ENCODE measurements at places on chromosomes 2 and 18.
A peak's percentile ranks its signal among the peaks of the same experiment; 100 is the strongest.

- no peak for DNase-seq
These were observed 396.2 kb downstream of the ARHGAP15 start for GRCh38 chr2:143525402-143525860.

DNA sequence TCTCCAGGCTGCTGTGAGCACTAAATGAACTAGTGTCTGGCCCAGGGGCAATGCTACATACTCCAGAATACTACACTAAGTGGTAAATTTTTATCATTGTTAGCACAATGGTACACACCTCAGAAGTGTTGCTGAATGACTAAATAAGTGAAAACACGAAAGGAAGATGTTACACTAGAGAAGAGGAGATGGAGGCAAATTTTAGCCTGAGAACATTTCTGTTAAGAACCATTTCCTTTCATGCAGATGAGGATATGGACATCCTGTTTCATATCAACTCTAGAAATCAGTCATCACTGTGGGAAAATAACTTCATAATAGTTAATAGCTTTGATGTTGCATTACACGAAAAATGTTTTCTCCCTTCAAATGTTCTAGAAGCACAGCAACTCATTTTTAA, 117.6 kb upstream of the STK17B start:
- DNase-seq, result no peak

DNA sequence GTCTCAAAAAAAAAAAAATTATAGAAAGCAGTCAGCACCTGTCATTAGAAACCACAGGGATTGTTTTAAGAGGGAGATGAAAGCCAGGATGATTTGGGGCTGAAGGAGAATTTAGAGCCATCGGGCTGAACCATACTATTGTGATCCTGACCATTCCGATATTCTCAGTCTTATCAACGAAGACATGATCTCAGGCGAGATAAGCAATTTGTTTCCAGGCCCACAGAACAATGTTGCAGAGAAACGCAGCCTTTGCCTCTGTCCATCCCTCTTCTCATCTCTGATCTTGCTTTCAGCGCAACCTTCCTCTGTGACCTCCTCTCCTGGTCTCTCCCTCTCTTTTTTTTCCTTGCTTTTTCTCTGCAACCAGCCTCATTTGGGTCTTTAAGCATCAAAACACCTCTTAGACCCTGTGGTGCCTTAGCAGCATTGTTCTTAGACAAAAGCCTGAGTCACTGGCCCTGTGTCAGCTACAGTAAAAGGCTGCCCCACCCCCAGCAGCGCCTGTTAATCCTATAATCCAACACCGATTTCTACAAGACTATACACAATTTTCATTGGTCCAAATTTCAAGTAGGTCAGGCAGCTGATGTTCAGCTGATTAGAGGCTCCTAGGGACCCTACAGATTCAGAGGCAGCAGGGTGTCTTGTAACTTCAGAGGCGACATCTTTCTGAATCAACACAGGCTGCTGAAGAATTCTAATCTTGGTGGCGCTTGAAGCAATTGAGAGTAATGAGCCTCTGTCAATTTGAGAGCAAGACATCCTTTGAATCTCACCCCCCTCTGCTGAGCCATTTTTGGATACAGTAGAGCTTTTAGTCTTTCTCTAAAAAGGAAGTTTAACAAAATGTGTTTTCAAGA, 206.0 kb downstream of the NCK2 start:
- peak; percentile 92 for DNase-seq

DNA sequence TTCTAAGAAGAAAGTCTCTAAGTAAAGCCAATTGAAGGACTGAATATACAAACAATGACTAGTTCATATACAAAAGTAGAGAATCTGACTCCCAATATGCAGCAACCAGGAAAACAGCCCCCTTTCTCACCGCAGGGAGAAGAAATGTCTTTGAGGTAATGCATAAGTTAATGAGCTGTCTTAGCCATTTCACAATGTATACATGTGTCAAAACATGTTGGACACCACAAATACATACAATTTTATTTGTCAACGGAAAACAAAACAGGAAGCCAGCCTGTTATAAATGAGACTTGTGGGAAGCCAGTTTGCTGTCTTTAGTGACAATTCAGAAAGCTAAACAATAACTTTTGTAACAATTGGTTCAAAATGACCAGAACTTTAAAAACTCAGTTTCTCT, 389.2 kb downstream of the CBLN2 start:
- DNase-seq, result no peak

DNA sequence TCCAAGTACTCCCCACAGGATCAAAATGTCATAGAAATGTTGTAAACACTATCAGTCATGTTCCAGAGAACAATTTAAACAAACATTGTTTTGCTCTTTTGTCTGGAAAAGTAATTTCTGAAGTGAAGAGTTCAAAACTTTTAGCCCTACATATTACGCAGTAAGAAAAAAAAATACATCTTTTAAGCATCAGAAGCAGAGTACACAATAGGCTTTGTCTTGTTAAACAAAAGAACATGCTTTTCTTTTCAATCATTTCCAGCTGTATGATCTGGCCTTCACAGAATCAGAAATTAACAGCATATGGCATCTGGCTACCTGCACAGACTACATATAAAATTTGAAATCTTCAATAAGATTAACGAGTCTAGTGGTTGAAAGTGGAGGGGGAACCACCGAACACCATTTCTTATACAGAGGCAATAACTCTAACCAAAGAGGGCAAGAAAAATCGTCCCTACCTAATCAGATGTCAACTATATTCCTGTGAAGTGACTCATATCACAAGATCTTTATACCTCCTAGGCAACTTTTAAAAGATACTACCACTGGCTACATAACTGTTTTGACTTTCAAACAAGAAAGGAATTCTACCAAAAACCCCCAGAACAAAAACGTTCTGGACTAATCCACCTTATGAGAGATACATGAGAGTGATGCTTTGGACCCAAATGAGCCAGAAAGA, 149.3 kb downstream of the EXOC6B start:
- DNase-seq, result peak; percentile 36

DNA sequence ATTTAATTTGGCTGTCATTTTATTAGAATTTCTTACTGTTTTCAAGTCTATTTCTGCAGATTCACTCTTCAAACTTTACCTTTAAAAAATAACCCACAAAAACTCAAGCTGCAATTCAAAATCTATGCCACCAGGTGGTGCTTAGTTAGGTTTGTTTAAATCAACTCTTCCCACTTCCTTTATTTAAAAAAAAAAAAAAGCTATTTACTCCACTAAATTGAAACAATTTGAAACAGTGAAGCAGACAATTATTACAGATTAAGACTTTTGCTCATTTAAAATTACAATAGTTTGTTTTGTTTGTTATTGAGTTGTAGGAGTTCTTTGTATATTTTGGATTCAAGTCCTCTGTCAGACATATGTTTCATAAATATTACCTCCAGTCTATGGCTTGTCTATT, 300.0 kb downstream of the PDE11A start:
- peak; percentile 32 for DNase-seq

DNA sequence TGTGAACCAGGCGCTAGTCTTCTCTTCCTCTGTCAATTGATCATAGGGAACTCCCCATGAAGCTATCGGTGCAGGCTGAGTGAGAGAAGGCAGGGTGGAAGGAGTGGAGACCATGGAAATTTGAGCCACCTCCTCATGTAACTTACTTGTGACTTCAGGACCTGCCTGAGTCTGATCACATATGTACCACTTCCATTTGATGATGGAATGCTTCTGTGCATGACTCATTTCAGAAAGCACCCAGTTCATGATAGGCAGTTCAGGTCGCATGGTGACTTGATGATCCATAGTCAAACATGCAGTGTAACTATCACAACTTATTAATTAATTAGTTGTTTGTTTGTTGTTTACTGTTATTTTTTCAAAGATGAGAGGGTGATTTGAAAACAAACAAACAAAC, 1296.7 kb downstream of the SUCLG1 start:
- DNase-seq, result no peak

- DNase-seq, result no peak
These were observed 1.8 kb downstream of the NEU2 start for GRCh38 chr2:233034091-233034882.

DNA sequence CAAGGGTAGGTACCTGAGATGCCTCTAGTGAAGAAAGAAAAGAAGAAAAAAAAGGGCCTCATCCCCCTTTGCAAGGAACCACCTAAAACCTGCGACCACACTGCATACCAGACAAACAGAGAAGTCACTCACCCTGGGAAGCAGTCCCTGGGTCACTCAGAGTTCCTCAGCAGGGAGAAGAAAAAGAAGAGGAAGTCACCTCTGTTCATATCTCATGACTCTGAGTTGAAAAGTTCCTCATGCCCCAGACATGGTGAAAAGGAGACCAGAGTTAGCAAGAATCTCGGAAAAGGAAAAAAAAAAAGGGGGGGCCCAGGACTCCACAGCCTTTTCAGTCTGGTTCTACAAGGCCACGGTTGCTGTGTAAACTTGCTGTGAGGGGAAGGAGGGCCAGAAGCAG, 478.4 kb upstream of the NRXN1 start:
- DNase-seq, result no peak

DNA sequence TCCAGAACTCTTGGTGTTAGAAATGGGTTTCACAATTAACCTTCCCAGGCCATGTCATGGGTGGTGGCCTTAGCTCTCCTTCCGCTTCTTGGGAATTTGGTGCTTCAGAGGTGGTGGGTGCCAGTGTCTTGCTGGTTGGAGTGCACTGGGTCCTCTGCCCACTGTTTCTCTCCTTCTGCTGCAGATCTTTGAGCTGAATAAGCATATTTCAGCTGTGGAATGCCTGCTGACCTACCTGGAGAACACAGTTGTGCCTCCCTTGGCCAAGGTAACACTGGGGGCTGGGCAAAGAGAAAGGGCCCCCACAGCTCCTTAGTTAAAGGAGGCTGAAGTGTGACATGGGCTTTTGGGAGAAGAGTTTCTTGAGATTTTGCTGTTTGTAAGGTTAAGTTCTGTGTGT, 32.0 kb upstream of the PRLH start:
- DNase-seq, result no peak

DNA sequence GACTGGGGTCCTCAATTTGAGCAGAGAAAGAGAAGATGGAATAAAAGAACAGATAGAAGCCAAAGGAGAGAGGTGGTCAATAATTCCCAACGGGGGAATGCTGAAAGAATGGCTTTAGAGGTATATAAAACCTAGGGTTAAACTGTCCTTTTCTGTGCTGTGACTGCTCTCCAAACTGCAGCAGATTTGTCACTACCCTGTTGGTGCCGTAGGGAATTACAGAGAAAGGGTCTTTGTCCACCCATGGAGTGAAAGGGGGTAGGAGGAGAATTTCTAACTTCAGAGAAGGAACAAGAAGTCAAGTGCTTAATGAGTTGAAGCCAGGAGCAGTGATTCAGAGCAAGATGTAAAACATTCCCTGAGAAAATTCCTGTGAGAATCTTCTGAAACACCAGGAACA, 486.5 kb downstream of the NUP35 start:
- peak; percentile 40 for DNase-seq

GRCh38 chr2:129247751-129248150, 731.7 kb upstream of the RAB6C start:
- DNase-seq, result no peak

Data from HAP-1 (cell line).